ENCODE measurements at places on chromosomes 12 and 14.

DNA sequence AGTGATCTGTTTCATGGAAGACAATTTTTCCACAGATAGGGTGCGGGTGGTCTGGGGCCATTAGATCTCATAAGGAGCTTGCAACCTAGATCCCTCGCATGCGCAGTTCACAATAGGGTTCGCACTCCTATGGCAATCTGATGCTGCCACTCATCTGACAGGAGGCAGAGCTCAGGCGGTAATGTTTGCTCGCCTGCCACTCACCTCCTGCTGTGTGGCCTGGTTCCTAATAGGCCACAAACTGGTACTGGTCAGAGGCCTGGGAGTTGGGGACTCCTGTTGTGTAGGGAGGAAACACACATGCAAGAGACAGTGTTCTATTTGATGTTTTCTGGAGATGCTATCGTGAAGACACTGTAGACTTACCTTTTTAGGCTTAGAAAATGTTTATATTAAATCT lies 77.0 kb upstream of the FGD4 start:
- H3K4me1 ChIP-seq = no peaks in the 10 kb centered on the region
- H3K36me3 ChIP-seq = peaks cover under 1% of the 10 kb centered on the region
- no peaks in the 10 kb centered on the region for H3K27me3 ChIP-seq
- no peak overlapping the region for H3K27ac ChIP-seq

DNA sequence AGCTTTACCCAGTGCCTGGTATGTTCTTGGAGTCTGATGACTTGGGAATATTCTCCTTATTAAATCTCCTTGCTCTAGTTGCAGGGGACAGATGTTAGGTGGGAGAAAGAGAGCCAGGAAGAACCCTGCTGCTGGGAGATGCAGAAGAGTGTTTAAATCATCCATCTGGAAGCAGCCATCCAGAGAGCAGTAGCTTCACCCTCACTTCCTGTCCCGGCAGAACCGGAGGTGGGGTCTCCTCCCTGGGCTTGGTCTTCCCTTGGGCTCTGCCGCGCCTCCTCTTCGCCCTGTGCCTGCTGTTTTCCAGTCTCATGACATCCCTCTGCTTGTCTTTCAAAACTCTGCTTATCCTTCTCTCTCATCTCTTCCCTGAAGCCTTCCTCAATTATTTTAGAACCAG lies 15.5 kb downstream of the B4GALNT3 start:
- peaks cover 15% of the 10 kb centered on the region for H3K27me3 ChIP-seq
- peak overlapping the region; percentile 71 for H3K27ac ChIP-seq
- DNase-seq = no peak
- no peaks in the 10 kb centered on the region for H3K36me3 ChIP-seq
- no peak overlapping the region for H3K4me3 ChIP-seq

DNA sequence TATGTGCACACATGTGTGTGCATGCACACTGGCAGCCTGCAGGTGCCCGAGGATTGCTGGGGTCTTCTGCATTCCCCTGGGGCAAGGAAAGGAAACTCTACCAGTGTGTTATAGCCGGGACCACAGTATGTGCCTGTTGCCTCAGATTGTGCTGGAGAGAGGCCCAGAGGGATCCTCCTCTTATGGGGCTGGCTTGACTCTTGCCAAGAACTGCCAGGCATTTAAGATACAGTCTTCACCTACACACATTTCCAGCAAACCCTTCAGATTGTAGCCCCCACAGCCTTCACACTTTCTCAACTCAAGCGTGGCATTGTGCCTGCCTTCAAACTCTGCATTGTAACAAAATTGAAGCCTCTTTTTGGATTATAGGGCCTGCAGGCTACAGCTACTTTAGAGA lies 176.7 kb upstream of the DYRK2 start:
- H3K4me3 ChIP-seq = no peak overlapping the region
- H3K27me3 ChIP-seq = no peaks in the 10 kb centered on the region
- DNase-seq = peak; percentile 25
- no peaks in the 10 kb centered on the region for H3K36me3 ChIP-seq

GRCh38 chr14:77264466-77265186 lies 6.4 kb downstream of the NGB start:
- H3K27ac ChIP-seq = no peak overlapping the region
- no peak for DNase-seq
- H3K27me3 ChIP-seq = peaks cover 18% of the 10 kb centered on the region
- H3K4me3 ChIP-seq = no peak overlapping the region
- no peaks in the 10 kb centered on the region for H3K4me1 ChIP-seq

GRCh38 chr12:94123127-94123526 lies 25.2 kb upstream of the PLXNC1 start:
- H3K36me3 ChIP-seq = no peaks in the 10 kb centered on the region
- H3K4me1 ChIP-seq = no peaks in the 10 kb centered on the region
- no peaks in the 10 kb centered on the region for H3K27me3 ChIP-seq
- H3K4me3 ChIP-seq = no peak overlapping the region

GRCh38 chr14:53048631-53049030 lies 97.8 kb upstream of the FERMT2 start:
- no peak for DNase-seq
- H3K36me3 ChIP-seq = peaks cover 7% of the 10 kb centered on the region
- H3K4me1 ChIP-seq = peaks cover 3% of the 10 kb centered on the region
- no peak overlapping the region for H3K4me3 ChIP-seq

GRCh38 chr12:6843118-6843902 lies 2.6 kb downstream of the GNB3 start:
- H3K4me1 ChIP-seq = peaks cover 13% of the 10 kb centered on the region
- no peaks in the 10 kb centered on the region for H3K27me3 ChIP-seq
- H3K27ac ChIP-seq = no peak overlapping the region
- H3K36me3 ChIP-seq = peaks cover 7% of the 10 kb centered on the region

DNA sequence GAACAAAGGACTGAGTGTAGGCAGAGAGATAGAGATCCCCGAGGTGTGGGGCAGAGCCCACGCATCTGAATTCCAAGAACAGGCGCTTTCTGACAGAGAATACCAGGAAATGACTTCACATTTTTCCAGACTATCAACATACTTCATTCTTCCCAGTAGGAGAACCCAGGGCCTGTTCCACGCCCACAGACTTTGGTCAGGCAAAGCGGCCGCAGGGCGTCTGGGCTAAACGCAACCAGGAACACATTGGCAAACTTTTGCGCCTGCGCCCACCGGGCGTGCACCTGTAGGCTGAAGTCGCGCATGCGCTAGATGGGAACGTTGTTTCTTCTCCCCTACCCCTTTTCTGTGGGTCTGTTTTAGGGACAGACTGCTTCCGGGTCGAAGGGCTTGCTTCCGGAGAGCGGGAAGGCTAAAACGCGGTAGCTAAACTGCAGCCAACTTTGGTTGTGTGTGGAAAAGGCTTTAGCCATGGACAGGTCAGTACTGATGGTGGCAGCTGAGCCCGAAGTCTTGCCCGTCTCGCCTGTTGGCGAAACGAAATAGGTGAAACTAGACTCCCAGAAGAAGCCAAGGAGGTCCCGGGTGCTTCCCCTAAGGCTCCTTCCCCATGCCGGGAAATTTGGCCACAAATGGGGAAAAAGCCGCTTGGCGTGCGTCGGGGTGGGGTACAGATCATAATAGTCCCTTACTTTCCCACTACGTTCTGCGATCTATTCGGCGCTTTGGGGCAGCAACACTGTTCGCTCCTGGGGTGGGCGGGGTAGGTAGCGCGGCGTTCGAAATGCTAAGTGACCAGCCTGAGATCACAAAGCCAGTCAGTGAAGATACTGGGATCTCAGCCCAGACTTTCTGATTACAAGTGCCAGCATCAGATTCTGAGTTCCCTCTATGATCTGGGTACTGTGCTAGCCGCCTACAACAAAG lies at the start of gene NUP107:
TSS of gene NUP107 (plus strand) at position 384 of the 927 bp plus-strand sequence. CDS start at position 472, 88 bp downstream.
- H3K27ac ChIP-seq = peak within 1 kb of the TSS; percentile 77
- H3K4me1 ChIP-seq = peaks cover 13% of the 10 kb centered on the region
- H3K36me3 ChIP-seq = peaks cover 23% of the 10 kb centered on the region
- no peaks in the 10 kb centered on the region for H3K27me3 ChIP-seq

GRCh38 chr14:72499746-72500145 lies 394.2 kb downstream of the DPF3 start:
- DNase-seq = no peak
- H3K27ac ChIP-seq = no peak overlapping the region
- no peak overlapping the region for H3K4me3 ChIP-seq
- H3K27me3 ChIP-seq = no peaks in the 10 kb centered on the region

GRCh38 chr12:42299392-42300308 lies 26.2 kb downstream of the ZCRB1 start:
- H3K27ac ChIP-seq = no peak overlapping the region
- no peaks in the 10 kb centered on the region for H3K4me1 ChIP-seq
- DNase-seq = no peak

DNA sequence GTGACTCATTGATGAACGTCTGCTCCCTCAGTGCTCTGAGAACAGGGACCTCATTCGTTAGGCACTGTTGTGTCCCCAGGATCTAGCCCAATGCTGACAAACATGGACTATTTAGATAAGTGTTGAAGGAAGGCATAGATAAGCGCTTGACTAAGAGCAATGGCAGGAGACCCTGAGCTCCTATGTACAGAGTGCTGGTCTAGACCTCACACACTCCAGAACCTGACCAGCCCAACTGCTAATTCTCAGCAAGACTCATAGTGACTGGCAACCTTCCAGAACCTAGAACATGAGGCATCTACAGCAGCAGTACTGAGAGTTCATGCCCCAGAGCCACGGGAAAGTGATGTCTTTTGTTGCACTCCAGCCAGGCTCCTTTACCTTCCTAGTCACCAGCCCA lies 69.2 kb downstream of the CRACR2A start:
- no peaks in the 10 kb centered on the region for H3K27me3 ChIP-seq
- no peak overlapping the region for H3K4me3 ChIP-seq
- H3K4me1 ChIP-seq = peaks cover 13% of the 10 kb centered on the region
- H3K27ac ChIP-seq = no peak overlapping the region
- no peak for DNase-seq
- H3K36me3 ChIP-seq = peaks cover 6% of the 10 kb centered on the region

- no peak overlapping the region for H3K4me3 ChIP-seq
- DNase-seq = no peak
- peaks cover 11% of the 10 kb centered on the region for H3K4me1 ChIP-seq
- H3K36me3 ChIP-seq = peaks cover 27% of the 10 kb centered on the region
- no peaks in the 10 kb centered on the region for H3K27me3 ChIP-seq
Observed at GRCh38 chr12:92786045-92786444, 83.3 kb downstream of the PLEKHG7 start.

DNA sequence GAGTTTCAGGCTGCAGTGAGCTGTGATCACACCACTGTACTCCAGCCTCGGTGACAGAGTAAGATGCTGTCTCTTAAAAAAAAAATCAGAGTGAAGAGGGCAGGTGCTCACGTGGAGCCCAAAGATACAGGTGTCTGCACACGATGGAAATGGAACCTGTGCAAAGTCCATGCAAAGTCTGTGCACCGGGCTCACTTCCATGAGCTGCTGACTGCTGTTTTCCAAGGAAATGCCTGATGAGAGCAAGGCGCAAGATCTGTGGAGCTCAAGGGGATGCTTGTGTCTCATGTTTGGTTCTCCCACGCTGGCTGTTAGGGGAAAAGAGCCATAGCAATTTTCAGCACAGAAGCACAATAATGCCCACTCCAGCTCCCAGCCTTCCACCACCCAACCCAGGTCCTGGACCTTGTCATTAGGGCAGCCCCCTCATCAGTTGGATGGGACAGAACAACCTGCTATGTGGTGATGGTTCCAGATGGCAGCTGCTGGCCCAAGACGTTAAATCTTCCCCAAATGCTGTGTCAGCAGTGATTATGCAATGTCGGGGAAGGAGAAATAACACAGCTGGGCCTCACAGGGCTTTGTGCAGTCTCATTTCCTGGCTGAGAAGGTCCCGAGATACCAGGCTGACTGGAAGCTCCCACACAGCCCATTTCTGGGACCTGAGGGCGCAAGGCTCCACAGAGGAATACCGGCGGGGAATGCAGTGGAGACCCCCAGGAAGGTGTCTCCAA lies 27.9 kb upstream of the DICER1 start:
- DNase-seq = peak; percentile 74
- H3K27ac ChIP-seq = peak overlapping the region; percentile 76
- H3K4me3 ChIP-seq = no peak overlapping the region
- peaks cover 3% of the 10 kb centered on the region for H3K27me3 ChIP-seq

GRCh38 chr14:77062261-77062660 lies 33.8 kb upstream of the IRF2BPL start:
- H3K4me3 ChIP-seq = no peak overlapping the region
- H3K36me3 ChIP-seq = no peaks in the 10 kb centered on the region
- peaks cover 18% of the 10 kb centered on the region for H3K4me1 ChIP-seq
- DNase-seq = no peak

GRCh38 chr14:101489092-101489760 lies 72.1 kb upstream of the DIO3 start:
- H3K4me3 ChIP-seq = no peak overlapping the region
- H3K27ac ChIP-seq = no peak overlapping the region
- DNase-seq = no peak
- H3K27me3 ChIP-seq = peaks cover 15% of the 10 kb centered on the region

- no peak overlapping the region for H3K4me3 ChIP-seq
- no peak for DNase-seq
- peaks cover 23% of the 10 kb centered on the region for H3K36me3 ChIP-seq
Observed at GRCh38 chr14:61542848-61543790, 152.2 kb upstream of the HIF1A start.

All from heart right ventricle (tissue), 16 donors.